ENCODE measurements at places on chromosomes 5 and 9.
A peak's percentile ranks its signal among the peaks of the same experiment; 100 is the strongest.

DNA sequence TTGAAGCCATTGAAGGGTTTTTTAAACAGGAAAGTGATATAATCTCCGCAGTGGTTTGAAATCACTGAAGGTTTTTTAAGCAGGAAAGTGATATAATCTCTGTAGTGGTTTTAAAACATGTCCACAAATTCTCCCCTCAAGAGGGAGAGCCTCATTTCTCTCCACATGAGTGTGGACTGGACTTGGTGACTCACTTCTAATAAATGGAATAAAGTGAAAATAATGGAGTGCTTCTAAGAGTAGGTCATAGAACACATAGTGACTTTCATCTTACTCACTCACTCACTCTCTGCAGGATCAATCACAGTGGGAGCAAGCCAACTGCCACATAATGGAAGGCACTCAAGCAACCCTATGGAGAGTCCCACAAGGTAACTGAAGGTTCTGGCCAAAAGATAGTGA is 12.0 kb downstream of the CTNNAL1 start:
- no peak for DNase-seq

GRCh38 chr5:54832858-54833257 is 152.5 kb downstream of the ESM1 start:
- no peak for DNase-seq

DNA sequence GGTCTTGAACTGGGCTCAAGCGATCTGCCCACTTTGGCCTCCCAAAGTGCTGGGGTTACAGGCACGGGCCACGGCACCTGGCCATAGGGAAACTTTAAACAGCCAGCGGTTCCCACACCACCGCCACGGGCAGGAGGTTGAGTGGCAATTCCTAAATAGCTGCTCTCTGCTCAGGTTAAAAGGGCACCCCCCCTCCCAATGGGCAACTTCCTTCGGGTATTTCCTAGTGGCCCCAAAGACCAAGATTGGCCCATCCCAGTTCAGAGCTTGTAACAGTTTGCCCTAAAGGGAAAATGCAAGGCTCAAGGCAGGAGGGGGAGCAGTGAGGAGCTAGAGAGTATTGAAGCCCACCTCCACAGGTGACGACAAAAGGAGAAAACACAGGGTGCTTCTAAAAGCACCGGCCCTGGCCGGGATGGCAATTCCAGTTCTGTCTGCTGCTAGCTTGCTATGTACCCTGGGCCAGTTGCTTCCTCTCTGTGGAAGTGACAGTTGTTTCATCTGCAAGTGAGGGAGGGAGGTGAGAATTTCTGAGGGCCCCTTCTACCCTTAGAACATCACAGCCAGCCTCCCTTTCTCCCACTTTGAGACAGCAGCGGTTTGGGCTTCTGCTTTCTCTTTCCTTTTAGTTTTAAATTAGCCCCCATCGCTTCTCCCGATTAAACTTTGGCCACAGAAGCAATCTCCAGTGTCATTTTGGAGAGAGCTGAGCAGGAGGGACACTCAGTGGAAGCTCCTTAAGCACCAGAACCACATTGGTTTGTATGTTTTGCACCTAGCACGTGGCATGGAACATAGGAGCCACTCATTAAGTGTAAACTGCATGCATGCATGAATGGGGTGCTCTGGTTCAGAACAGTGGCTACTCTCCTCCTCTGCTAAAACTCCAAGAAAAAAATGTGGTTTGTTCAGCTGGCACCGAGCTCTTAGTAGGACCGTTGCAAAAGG is 17.3 kb upstream of the TNIP1 start:
- no peak for DNase-seq

DNA sequence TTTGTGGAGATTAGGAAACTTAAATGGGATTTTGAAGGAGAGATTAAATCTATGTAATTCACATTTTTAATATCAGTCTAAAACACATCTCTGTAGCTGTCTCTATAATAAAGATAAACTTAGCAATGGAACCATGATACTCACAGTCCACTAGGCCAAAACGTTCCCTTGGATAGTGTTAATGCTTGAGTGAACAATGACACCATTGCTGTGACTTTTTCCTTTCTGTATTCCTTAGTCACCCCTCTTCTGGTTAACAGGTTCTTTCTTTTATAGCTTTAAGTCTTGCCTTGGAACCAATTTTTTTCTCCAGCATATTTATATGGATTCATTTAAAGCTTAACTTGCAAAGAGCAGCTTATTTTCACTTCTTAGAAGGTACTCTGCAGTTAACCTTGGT is 63.3 kb downstream of the INSL6 start:
- no peak for DNase-seq

DNA sequence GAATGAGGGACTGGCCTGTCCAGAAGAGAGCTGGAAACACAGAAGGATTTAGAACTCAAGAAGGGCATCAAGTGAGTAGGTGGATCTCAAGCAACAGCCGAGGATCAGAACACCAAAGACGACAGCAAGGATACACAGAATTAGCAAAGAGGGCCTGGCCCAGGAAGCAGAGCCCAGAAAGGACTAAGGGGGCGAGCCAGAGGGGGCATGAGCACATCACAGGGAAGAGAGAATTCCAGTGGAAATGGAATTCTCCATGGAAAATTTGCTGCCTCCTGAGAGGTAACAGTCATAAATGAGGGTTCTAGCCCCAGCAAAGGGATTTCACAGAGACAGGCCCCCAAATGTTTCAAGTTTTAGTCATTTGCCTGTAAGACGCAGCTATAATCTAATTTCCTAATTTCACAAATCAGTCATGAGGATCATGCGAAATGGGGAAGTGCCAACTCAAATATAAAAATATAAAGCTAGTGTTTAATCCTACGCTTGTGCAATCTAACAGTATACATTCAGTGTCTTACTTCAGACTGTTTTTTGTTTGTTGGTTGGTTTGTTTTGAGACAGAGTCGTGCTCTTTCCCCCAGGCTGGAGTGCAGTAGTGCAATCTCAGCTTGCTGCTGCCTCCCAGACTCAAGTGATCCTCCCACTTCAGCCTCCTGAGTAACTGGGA is 46.7 kb downstream of the FNBP1 start:
- DNase-seq: no peak

- DNase-seq: no peak
Observed at GRCh38 chr9:8730618-8731017, 931.0 kb upstream of the DMAC1 start.

DNA sequence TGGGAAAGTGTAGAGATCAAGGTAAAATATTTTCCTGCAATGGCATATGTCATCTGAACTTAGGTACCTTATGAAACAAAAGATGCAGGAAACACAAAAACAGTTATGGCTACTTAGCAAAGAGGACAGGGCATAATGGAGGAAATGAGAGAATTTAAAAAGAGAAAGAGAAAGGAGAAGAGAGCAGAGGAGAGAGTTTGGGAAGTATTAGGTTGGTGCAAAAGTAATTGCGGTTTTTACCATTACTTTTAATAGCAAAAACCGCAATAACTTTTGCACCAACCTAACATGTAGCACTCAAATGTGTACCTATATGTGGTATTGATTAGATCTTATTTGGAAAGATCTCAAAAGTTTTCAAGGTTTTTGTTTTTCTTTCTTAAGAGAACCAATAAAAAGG is 160.1 kb upstream of the ACTBL2 start:
- DNase-seq: no peak

- DNase-seq: no peak
Observed at GRCh38 chr9:366620-367019, 152.0 kb downstream of the DOCK8 start.

DNA sequence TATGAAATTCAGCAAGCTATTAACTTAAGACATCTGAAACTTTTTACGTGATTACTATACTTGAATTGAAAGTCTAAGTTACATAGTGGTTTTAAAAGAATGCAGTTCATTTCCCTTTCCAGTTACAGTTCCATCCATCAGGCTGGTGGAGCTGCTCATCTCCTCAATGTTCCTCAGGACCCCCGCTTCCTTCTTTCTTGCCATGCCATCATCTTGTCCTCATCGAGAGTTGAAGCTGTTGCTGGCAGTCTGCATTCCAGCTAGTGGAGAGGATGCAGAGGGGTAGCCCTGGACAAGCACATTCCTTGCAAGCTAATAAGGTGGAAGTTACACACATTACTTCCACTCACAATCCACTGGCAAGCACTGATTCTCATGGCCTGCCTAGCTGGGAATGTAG is 8.8 kb upstream of the RNF183 start:
- no peak for DNase-seq

DNA sequence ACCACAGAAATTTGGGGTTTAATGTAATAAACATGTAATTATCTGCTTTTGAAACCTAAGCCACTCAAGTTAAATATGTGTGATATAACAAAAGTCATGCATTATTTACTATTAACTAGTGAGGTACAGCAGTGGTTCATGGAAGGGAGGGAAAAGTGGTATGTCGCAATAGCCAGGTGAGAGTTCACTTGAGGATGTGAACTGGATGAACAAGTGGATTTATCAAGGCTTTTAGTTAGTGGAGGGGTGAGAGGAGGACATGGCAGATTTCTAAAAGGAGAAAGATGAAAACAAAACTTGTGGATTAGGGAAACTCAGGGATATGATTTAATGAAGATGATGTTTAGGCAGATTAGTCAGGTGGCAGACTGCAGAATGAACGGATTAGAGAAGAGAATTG is 141.3 kb upstream of the NFIB start:
- peak; percentile 79 for DNase-seq

GRCh38 chr5:163261647-163262269 is 175.6 kb upstream of the CCNG1 start:
- no peak for DNase-seq

DNA sequence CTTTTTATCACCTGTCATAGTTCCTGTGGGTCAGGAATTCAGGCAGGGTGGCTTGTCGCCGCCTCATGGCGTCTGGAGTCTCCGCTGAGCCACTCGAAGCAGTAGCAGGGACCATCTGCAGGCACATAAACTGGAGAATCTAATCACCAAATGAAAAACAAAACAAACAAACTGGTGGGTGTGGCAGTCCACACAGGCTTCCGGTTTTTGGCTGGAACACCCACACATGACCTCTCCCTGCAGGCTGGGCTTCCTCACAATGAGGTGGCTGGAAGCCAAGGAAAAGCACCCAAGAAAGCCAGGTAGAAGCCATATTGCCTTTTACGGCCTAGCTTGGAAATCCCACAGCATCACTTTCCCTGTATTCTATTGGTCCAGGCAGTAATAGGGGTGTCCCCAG is 197.0 kb downstream of the SYK start:
- no peak for DNase-seq

- no peak for DNase-seq
Observed at GRCh38 chr5:99068944-99069650, 140.3 kb upstream of the CHD1 start.

DNA sequence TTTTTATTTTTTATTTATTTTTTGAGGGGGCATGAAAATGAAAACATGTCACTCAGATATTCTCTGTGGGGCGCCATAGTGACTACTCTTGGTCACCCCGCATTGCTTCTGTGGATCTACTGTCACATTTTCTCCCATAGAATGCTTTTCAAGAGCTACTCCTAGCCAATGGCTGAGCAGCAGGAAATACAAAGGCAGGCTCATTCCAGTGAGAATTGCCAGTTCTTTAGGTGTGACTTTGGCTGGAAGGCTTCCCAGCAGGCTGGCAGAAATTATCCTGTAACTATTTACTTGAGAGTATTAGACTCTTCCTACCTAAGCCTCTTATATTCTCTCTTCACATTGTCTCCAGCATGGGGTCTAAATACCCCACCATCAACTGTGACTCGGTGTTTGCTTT is 21.0 kb upstream of the PTPRD start:
- DNase-seq: no peak

GRCh38 chr9:137764981-137765380 is 112.6 kb upstream of the CACNA1B start:
- DNase-seq: no peak

- DNase-seq: no peak
Observed at GRCh38 chr5:15803280-15803679, 303.3 kb downstream of the FBXL7 start.

DNA sequence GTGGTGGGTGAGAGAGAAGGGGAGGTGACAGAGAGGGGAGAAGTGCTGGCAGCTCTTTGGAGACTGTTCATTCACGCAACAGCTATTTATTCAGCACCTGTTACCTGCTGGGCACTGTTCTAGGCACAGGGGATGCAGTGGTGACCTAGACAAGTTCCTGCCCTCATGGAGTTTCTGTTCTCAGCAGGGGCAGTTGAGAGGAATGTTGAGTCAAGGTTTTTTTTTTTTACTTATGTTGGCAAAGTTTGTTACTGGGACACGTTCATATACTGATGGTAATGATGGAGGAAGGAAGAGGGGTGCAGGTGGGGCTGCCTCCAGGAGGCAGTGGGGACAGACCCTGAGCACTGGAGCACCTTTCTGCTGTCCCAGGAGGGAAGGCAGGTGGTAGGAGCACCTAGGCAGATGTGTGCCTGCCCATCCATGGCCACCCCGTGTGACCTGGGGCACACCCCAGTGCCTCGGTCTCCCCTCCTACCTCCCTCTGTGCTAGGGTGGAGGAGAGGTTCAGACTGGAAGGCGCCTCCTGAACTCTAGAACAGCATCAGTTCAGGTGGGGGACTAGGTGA is 49.4 kb upstream of the SLC25A51 start:
- DNase-seq: no peak

DNA sequence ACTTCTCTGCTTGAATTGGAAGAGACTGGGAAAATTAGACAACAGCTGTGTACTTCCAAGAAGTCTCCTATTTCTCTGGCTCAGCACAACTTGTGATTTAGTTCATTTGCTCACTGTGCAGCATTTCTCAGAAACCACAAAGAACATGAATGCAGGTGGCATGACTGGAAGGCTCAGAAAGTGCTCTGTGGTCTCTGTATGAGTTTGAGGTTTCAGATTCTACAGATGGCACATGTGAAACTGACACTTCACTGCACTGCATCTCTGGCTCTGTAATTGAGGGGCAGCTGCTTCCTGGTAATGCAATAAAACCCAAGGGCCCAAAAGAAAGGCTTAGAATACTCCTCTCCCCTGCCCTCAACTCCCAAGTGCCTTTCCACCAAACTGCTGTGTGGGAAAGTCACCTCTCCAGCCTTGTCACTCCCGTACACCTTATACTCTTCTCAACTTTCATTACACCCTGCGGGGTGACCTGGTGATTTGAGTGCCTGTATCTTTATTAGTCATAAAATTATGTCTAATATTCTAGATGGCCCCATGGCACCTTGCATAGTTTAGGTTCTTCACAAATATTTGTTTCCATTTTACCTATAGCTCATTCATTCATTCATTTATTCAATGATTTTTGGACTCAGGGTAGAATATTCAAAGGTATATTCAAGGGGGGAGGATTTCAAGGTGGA is 82.5 kb downstream of the ESM1 start:
- peak; percentile 92 for DNase-seq

DNA sequence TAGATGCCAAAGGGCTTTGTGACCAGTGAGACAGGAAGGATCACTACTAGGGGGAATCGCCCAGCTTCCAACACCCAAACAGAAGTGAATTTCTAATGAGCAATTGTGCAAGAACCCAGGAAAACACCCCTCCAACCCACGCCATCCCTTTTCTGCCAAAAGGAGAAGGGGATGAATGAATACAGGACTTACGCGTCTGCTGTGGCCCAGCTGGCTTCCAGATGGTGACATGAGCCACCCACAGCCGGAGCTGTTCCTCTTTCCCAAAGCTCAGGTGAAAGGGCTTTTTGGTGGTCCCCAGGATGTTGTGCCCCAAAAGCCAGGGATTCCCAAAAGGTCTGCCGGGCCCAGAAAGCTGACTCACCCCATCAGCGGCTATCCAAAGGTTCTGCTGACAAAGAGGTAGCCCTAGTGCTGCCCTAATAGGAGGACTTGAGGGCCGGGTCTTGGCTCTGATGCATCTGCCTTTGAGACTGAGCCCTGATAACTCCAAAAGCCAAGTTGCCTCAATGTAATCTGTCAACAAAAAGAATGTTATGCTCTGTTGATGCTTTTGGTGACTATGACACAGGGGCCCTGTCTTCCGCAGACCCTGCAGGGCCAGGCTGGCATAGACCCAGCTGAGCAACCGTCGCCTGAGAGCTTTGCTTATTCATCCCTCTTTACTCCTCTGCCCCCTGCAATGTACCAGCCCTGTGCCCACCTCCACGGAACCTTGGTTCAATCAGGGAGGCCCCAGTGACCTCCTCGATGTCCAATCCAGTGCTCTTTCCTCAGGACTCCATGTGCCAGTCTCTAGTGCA is 14.5 kb downstream of the GSN start:
- DNase-seq: no peak
